NCI-H2029 (cell line): ENCODE measurements at places on chromosomes 1 and 21.

- DNase-seq, result no peak
Measured at GRCh38 chr1:32925403-32926162, 24.4 kb upstream of the TMEM54 start.

GRCh38 chr1:171852272-171852671, 11.0 kb downstream of the DNM3 start:
- DNase-seq, result no peak

DNA sequence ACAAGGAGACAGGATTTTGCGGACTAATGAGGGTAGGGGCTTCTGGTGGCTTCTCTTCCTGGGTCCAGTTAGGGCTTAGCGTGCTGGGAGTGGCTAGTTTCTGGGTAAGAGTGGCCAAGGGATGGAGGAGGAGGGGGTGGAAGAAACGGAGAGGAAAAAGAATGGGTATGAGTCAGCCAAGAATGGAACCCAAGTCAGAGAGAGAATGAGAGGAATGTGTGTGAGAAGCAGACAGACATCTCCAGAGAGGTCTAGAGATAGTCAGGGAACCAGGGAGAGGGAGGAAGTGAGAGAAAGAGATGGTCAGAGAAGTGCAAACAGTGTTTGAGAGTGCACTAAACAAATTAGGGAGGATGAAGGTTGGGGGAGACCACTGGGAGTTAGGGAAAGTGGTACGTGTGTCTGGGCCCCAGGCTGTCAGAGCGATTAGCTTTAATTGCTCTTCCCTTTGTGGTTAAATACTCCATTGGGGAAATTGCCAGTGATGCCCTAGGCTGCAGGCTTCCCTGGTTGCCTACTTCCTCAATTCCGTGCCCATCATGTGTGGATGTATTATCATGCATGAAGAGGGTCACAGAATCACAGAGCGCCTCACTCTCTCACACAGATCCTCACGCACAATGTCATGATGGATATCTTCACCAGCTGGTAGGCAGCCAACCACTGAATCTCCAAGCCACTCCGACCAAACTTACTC, 1.4 kb downstream of the PEA15 start:
- DNase-seq, result no peak

GRCh38 chr1:216450227-216450626, 27.0 kb upstream of the USH2A start:
- no peak for DNase-seq

DNA sequence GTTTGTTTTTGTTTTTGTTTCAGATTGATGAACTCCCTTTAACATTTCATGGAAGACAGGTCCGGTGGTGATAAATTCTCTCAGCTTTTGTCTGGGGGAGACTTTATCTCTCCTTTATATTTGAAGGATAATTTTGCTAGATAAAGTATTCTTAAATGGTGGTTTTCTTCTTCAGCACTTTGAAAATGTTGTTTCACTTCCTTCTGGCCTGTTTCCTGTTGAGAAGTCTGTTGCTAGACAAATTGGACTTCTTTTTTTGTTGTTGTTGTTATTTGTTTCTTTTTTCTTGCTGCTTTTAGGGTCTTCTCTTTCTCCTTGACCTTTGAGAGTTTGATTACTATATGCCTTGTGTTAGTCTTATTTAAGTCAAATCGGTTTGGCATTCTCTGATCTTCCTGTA, 50.8 kb downstream of the CRP start:
- DNase-seq, result no peak

DNA sequence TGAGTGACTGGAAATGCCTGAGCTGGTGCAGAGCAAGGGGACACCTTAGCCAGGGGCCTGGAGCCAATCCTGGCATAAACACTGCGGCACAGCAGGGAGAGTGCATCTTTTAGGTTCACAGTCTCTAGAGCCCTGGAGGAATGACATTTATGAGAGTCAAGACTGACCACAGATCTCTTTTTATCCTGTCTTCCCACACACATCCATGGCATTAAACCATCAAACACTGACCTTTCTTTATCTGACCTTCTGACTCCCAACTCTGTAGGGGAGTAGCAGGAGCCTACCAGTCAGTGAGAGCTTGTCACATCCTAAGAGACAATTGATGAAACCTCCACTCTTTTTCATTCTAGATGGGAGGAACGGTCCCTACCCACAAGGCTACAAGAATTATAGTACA, 7.9 kb downstream of the CD34 start:
- no peak for DNase-seq

GRCh38 chr1:1058088-1058905, 15.8 kb downstream of the RNF223 start:
- no peak for DNase-seq

GRCh38 chr1:93595266-93595665, 86.4 kb downstream of the BCAR3 start:
- no peak for DNase-seq

DNA sequence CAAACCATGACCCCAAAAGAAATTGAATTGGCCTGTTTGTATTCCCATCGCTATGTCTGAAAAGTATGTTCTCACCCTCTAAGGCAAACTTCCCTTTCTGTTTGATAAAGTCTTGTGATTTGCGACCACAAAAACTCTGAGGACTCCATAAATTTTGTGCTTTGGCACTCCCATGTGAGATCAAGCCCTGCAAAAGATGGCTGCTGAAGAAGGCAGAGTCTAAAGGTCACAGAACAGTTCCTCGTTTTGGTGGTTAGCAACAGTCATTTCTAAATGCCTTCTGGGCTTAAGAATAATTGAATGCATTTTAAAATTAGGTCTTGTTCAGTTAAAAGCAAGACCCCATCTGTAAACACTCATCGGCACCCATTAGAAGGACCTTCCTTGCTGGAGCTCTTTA, 441.6 kb downstream of the OMA1 start:
- no peak for DNase-seq

GRCh38 chr1:62687421-62687902, 724 bp downstream of the DOCK7 start:
- DNase-seq, result no peak
